ENCODE measurements at places on chromosomes 13 and 19.

DNA sequence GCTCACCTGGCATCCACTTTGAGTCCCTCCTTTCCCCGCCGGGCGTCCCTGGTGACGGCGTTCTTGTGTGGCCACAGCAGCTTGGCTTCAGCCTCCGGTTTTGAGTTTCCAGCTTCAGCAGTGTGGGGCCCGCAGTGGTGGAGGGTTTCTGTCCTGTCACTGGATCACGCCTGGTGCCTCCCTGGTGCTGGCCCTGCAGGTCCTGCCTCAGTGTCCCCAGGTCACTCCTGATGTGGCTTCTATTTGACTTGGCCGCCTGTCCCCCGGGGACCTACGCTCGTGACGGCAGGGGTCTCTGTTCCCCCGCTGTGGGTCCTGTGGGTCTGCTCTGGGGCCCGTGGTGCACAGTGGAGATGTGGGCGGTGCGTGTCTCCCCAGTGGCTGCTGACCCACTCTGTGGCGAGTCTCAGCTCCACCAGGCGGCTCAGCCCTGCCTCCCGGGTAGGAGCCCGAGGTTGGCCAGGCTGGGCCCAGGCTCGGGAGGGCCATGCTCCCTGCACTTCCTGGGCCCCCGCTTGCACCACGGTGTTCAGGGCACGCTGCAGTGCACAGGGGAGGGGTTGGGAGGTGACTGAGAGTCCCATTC, 1.9 kb downstream of the ATP4B start:
- no peak for DNase-seq

DNA sequence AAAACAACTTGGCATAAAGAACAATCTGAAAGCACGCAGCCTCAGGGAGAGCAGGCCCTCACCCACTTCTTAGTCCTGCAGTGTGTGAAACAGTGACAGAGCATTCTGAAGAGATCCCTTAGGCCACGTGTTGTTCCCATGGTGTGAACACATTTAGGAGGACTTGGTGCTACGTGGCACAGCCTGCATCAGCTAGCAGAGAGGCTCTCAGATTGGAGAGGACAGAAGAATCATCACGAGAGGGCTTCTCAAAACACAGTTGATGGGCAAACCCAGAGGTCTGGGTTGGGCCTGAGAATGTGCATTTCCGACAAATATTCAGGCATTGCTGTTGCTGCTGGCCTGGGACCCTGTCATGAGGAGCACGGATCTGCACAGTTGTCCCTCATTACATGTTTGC, 26.1 kb upstream of the TFDP1 start:
- peak; percentile 42 for DNase-seq

DNA sequence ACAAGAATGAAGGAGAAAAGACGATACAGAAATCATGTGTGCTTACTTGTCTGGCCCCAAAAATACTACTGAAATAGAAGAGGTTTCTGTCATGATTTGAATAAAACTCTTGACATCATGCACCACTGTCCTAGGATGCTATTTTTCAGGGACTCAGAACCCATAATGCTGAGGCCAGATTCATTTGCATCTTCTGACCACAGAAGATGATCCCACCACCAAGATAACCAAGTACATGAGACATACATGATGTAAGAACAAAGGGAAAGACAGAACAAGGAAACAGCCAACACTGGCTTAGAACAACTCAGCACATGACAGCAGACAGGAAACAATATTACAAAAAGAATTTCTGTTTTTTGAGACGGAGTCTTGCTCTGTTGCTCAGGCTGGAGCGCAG, 2.5 kb downstream of the ZNF552 start:
- no peak for DNase-seq

DNA sequence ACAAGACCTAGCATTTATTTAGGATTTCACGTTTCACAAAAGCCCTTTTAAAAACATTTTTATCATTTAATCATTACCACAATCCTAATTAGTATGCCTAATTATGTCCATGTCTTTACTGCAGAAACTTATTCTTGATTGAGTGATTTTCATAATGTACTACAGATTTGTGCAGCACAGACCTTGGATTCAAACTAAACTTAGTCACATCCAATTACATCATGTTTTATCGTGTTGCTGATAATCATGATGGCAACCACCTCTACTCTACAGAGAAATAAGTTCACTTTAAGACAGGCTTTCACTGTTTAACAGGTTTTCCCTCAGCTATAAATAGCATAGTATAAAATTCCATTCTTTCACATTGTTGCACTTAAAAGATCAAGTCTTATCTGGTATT, 240.9 kb upstream of the RFC3 start:
- DNase-seq = no peak

GRCh38 chr13:30156826-30157615, 150.3 kb downstream of the KATNAL1 start:
- no peak for DNase-seq

- no peak for DNase-seq
Observed at GRCh38 chr19:54138489-54139256, 1.1 kb downstream of the CNOT3 start.

- DNase-seq = peak; percentile 5
Observed at GRCh38 chr19:22607653-22608430, 26.3 kb upstream of the ZNF492 start.

GRCh38 chr13:28116736-28117135, 16.4 kb upstream of the FLT3 start:
- DNase-seq = no peak

- no peak for DNase-seq
Observed at GRCh38 chr13:29819143-29819542, 31.3 kb downstream of the UBL3 start.

- DNase-seq = peak; percentile 97
Observed at GRCh38 chr19:2032296-2032941, 16.9 kb upstream of the BTBD2 start.

DNA sequence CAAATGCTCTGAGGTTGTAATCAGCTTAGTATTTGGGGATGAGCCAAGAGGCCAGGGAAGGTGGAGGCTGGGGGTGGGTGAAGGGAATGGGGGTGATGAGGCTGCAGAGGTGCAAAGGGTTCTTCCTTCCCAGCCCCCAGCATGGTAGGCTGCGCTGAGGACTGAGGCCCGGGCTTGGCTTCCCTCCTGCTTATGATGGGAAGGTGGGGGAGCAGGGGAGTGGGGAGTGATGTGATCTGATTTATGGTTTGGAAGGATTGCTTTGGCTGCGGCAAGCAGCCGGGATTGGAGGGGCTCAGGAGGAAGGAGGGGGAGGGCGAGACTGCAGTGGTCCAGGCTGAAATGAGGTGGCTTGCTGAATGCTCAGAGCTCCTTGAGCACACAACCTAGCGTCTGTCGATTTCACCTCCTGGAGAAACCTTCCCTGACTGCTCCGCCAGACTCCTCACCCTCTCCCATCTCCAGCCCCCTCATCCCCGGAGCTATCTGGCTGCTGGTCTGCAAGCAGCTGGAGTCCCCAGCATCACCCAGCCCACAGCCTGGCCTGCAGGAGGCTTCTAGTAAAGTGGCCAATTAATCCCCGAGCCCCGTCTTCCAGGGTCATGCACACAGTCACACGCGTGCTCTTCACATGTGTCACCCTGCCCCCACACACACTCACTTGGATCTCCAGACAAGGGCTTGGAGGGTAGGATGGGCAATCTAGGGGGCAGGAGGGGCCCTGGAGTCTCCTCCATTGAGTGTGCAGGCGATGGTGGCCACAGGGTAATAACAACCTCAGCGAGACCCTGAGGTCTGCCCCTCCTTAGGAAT, 757 bp upstream of the CLEC11A start:
- DNase-seq = no peak

GRCh38 chr19:7267792-7268704, 26.2 kb downstream of the INSR start:
- DNase-seq = no peak

GRCh38 chr13:52344108-52344507, 61.9 kb downstream of the THSD1 start:
- DNase-seq = no peak

GRCh38 chr19:44072543-44073401, 813 bp downstream of the ZNF284 start:
- DNase-seq = no peak

DNA sequence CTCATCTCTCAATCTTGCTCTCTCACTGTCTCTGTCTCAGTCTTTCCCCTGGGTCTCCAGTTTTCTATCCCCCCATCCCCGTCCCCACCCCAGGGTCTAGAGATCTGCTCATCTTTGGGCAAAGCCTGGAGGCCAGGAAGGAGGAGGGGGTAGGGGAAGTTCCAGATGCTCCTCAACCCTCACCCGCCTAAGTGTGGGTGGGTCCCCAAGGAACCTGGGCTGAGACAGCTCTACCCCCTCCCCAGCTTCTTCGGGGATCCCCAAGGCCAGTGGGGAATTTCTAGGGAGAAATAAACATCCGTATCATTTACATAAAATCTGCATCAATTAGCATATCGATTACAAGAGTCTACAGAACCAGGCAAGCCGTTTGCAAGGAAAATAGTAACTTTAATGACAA, 31.8 kb upstream of the SEMA6B start:
- DNase-seq = no peak

DNA sequence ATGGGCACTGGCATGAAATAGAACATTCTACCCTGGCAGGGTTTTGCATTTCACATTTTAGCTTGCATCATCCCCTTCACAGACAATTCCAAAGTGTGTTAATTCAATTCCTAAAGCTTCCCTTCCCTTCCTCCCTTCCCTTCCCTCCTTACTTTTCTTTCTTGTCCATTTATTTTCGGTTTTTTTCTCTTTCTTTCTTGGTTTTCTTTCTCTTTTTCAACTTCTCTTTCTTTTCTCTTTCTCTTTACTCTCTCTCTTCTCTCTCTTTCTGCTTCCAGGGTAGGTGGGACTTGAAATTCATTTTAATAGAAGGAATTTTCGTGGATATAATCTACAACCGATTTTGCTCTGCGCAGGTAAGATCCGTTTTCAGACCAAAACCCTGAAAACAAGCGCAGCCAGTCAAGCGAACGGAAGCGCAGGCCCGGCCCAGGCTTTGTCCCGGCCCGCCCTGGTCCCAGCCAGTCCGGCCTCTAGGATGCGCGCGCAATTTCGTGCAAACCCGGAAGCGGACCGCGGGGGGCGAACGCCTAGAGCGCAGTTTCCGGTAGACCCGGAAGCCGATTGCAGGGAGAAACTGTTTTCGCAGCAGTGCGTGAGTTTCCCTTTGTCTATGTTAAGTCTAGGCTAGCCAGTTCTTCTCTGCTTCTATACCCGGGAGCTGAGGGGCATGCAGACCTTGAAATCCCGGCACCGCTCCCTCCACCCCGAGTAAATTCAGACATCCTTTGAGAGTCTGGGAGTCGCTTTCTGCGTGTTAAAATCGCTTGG, at the start of gene ZNF528:
Gene ZNF528 (plus strand): TSS at position 540 of the 771 bp plus-strand sequence. CDS start 4,165 bp downstream, outside the sequence.
- DNase-seq = peak; percentile 94

GRCh38 chr19:15195371-15196334, 5.1 kb downstream of the NOTCH3 start:
- no peak for DNase-seq

GRCh38 chr13:35724446-35724845, 248.0 kb upstream of the MAB21L1 start:
- DNase-seq = no peak

DNA sequence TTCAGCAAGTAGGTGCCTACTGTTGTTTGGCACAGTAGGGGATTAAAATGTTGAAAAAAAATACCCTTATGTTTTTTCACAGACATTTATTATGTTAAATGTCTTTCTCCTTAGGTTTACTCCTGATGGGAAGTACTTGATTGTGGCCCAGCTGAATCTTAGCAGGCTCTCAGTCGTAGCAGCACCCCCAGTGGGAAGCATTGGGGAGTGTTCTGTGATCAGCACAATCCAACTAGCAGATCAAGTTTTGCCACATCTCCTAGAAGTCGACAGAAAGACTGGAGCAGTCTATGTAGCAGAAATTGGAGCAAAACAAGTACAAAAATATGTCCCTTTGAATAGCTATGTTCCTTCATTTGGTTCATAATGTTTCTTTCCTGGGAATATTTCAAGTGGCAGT, 9.3 kb downstream of the NHLRC3 start:
- no peak for DNase-seq

- DNase-seq = no peak
Observed at GRCh38 chr19:43570174-43570791, 5.0 kb downstream of the XRCC1 start.

- no peak for DNase-seq
Observed at GRCh38 chr13:112521073-112521685, 66.8 kb downstream of the TUBGCP3 start.

DNA sequence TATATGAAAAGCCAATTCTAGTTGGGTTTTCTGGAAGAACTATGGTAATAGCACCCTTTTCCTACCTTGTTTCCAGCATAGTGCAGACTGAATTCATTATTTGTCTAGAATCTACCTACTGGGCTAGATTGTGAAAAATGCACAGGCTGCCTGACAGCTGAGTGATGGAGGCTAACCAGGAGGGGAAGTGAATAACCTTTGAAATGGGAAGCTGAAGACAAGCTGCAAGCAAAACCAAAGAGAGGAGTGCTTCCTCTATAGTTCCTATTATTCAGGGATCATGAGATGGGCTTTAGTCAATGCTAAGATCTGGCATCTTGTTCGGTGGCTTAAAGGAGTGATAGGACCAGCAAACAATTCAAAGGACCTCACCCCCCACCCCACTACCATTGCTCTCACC, 26.9 kb downstream of the MZT1 start:
- DNase-seq = no peak

GRCh38 chr19:46115396-46116106, 8.9 kb downstream of the IGFL3 start:
- DNase-seq = no peak

GRCh38 chr19:48969276-48970138, 4.4 kb downstream of the FTL start:
- no peak for DNase-seq

- DNase-seq = peak; percentile 59
Observed at GRCh38 chr13:76210262-76210661, 574.1 kb downstream of the LMO7 start.

DNA sequence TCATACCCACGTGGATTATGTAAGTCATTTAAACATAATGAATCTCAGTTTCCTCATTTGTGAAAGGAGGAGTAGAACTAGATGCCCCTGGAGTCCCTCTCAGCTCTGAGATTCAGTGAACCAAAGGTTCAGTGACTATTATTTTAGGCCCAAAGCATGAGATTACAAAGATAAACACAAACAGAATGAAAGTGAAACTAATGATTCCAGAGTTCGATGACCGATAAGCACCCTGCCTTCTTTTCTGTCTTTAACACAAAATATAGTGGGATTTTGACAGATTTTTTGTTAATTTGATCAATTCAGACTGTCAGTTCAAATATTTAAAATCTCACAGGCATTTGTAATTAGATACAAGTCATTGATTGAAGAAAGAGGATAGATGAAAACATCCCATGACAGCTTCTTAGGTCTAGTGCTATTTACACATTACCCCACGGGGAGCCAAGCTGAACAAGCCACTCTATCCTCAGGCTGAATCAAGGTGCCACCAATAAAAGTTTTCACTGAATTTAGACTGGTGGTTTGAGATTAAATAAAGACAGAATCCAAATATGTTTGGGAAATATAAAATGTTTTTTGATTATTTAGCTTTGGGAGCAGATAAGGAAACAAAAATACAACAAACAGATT, 64.6 kb upstream of the RAP2A start:
- no peak for DNase-seq

Measured in right atrium auricular region (tissue), 2 donors.